ENCODE measurements at places on chromosomes 12 and 14.

- no peak for DNase-seq
Observed at GRCh38 chr14:102909911-102910310, 12.6 kb upstream of the AMN start.

DNA sequence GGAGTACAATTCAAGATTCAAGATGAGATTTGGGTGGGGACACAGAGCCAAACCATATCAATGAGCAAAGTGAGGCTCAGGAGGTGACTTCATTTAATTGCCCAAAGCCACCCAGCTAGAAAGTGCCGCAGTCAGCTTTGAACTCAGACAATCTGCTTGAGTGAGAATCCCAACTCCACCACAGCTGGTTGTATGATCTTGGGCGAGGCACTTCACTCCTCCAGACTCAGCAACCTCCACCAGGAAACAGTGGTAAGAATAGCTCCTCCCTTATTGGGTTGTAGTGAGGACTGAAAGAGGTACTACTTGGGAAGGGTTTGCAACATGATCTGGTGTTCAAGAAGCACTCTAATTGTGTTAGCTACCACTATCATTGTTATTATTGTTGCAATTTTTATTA lies 129.2 kb upstream of the RFLNA start:
- no peak for DNase-seq

GRCh38 chr12:52060498-52061177 lies 9.1 kb upstream of the ATG101 start:
- no peak for DNase-seq

GRCh38 chr14:79279645-79280597 lies 931.4 kb downstream of the DIO2 start:
- no peak for DNase-seq

DNA sequence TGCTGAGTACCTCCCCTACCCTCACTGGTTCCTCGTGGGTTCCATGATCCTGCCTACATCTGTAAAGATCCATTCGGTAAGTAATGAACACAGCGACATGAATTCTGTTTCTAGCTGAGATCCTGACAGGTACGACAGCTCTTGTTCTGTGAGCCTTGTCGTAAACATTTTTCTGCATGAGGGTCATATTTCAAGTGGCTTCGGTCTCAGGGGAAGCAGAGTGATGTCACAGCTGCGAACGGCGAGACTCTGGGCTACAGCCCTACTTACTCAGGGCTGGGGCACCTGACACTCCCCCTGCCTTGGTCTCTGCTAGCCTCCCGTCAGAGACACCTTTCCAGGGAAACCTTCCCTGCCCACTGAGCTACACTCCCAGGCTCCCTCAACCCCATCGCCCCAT lies 85.8 kb downstream of the RBM19 start:
- DNase-seq, result no peak

DNA sequence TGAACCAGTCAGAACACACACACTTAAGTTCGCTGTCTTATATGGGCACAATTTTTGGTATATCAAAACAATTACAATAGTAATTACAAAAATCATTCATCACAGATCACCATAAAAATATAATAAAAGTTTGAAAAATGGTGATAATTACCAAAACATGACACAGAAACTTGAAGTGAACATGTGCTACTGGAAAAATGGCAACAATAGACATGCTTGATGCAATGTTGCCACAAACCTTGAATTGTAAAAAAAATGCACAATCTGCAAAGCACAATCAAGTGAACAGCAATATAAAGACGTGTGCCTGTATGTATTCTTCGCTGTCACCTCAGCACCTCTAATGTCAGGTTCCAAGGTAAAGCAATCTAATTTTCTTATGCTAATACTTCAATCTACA lies 117.6 kb downstream of the PRKD1 start:
- no peak for DNase-seq

DNA sequence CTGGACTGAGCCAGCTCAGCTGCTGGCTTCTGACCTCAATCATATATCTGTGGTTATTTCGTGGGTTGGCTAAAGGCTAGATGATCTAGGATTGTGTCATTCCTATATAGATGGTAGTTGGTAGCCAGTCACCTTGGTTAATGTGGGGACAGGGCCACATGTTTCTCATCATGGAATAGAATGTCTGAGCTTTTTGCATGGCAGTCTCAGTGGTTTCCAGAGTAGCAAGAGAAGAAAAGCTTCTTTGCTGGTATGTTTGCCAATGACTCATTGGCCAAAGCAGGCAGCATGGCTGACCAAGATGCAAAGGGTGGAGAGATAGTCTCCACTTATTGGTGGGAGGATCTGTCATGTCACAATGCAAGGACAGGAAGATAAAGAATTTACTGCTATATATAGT lies 746.4 kb upstream of the FLRT2 start:
- DNase-seq, result no peak

DNA sequence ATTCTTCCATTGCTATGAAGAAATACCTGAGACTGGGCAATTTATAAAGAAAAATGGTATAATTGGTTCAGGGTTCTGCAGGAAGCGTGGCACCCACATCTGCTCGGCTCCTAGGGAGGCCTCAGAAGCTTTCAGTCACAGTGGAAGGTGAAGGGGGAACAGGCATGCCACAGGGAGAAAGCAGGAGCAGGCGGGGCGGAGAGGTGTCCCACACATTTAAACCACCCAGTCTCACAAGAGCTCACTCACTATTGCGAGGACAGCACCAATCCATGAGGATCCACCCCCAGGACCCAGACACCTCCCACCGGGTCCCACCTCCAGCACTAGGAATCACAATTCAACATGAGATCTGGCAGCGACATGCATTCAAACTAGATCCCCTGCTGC lies 56.0 kb upstream of the C14orf180 start:
- DNase-seq, result no peak

- no peak for DNase-seq
Observed at GRCh38 chr12:57810450-57810849, 8.1 kb downstream of the AVIL start.

DNA sequence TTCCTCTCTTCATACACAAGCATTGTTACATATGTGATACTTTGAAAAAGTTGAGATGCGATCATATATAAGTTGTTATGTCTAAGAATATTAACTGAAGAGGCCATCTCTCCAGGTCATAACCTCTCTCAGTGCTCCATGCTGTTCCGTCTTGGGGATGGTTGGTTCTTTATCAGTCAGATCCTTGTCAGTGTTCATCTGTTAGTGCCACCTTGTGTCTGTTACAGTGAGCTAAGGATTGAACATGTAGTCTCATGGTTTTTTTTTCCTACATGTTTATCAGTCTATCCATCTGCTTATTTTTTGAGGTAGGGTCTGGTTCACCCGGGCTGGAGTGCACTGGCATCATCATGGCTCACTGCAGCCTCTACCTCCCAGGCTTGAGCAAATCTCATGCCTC lies 30.5 kb downstream of the EP400 start:
- DNase-seq, result no peak

GRCh38 chr12:67810166-67810565 lies 161.6 kb downstream of the DYRK2 start:
- no peak for DNase-seq

DNA sequence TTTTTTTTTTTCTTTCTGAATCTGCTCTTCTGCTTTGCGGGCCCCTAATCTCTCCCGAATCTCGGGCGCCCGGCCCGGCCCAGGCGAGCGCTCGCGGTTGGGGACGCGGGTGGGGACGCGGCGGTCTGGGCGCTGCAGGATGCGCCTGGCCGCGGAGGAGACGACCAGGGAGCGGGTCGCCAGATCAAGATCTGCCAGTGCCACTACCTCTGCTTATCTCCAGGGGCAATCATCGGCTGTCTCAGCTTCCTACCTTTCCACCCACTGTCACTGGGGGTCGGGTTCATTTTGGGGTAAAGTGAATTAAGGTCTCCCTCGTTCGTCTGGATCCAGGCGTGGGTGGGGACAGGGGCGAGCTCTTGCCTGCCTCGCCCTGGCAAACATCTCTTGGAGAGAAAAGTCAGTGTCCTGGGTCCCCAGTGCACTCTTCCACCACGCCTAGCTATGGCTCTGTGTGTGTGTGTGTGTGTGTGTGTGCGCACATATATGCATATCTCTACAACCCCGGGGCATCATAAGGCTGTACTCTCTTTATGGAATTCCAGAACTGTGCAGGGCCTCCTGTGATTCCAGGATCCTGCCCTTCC lies 422.3 kb downstream of the VRK1 start:
- DNase-seq, result no peak

DNA sequence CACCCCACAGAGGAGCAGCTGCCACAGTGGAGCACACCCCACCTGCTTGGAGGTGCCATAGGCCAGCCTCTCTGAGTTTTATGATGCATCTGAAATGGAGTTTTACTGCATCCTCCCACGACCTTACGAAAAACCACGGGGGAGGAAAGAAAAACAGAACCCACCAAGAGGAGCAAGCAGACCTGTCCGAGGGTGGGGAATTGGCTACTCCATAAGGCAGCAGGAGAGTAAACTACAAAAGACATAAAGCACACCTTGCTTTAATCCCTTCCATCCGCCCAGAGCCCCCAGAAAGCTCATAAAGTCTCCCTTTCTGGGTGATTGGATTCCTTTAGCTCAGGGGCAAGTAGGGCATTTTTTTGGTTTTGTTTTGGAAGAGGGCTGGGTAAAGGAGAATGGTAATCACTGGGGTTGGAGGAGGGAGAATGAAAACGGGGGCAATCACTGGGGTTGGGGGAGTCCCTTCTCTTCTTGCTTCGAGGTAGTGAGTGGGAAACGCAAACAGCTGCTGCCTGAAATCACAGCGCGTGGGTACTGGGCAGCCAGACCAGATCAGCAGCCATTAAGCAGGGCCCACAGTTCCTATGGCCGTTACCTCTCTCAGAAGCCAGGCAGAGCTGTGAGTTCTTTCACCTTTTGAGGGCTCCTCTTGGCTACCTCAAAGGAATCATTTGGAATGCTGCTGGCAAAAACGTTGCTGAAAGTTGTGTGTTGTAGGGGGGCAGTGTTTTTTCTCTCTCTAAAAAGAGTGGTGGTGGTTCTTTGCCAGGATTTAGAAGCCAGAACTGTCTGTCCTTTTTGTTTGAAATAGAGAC lies 433.6 kb downstream of the ZFP36L1 start:
- no peak for DNase-seq

- DNase-seq, result peak; percentile 74
Observed at GRCh38 chr12:93591137-93591868, 18.8 kb downstream of the SOCS2 start.

GRCh38 chr12:32043928-32044549 lies 62.6 kb upstream of the BICD1 start:
- no peak for DNase-seq

GRCh38 chr14:21771671-21772070 lies 98.1 kb upstream of the OR4E1 start:
- DNase-seq, result no peak

DNA sequence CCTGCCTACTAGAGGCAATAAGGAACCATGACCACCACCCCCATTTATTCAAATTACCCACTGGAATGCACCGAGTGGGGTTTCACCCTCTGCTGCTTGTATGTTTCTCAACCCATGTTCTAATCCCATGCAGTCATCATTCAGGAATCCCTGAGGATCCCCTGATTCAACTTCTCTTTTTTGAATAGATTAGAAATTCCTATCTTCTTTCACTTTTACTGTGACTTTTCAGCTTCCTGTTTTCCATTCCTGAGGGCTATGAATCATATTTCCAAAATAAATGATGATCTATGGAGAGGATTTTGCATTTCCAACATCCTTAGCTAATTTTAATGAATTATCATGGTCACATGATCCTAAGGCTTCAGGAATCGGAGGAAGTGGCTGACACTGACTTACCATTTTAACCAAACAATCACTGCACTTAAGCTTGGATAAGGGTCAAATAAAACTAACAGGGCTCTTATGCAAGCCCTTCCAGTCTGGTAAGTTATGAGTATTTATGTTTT lies 19.4 kb upstream of the P2RX4 start:
- no peak for DNase-seq
